ENCODE measurements at places on chromosomes 2 and 18. TPM values are rescaled to one million over a fixed set of nuclear protein-coding genes. Genes with fewer than 3 reads are reported as not detected.

The FAM124B gene
- polyA plus RNA-seq = 2.1 TPM

DNA sequence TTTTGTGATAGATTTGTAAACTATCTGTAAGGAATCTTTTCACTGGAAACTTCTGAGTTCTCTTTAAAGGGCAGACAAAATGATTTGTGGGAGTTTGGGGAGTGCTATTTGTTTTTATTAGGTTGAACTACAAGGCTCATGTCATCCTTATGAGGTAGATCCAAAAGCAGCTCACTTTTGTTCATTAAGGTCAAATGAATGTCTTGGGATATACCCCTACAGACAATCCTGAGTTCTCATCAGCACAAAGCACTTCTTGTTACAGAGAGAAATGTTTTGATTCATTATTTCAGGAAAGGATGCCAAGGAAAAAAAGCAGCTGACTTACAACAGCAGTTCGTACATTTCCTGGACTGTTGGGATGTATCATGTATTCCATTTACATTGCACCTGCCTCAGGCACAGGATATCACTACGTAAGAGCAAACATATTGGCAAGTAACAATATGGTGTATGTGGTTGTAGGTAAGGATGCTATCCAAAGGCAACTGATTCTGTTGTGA, 68.9 kb downstream of the DCC start:
- no peak for DNase-seq

DNA sequence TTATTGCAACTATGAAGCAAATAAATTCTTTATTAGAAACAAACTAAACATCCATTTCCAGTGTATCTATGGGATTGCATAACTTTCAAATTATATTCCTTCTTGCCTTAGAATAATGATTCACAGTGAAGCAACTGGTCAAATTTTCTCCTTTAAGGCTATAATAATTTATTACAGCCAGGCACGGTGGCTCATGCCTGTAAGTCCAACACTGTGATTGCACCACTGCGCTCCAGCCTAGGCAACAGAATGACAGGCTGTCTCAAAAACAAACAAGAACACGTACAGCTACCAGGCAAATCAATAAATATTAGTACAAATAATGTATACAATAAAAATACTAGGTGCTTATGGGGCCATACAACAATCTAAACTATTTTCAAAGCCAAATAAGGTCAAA, 1416.2 kb downstream of the LRP1B start:
- no peak for DNase-seq

DNA sequence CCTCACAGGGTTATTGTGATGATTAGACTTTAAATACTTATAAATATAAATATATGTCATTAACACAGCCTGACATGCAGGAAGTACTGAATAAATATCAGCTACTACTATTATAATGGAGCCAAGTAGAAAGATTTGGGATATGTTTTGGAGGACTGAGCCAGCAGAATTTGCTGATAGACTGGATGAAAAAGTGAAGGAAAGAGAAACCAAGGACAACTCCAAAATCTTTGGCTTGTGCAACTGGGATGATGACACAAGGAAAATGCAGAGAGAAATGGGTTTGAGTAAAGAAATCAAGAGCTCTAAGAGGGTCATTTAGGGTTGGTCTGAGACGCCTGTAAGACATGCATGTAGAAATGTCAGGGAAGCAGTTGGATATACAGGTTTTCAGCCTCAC, 15.6 kb downstream of the ADD2 start:
- no peak for DNase-seq

The HTR2B gene
- polyA plus RNA-seq = 15.1 TPM

DNA sequence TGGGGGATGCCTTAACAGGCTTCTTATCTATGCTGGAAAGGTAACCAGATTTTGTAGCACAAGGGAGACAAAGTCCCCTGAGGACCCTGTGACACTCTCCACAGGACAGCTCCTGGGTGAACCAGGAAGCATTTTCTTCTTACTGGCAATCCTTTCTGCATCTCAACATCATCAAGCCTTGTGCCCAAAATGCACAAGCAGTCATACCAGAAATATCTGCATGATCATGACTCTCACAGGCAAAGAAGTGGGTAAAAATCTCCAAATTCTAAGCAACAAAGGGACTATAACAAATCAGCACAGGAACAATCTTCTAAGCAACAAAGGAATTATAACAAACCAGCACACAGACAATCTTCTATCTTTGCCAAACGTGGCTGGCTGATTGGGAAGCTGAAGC, 99.1 kb upstream of the CD226 start:
- no peak for DNase-seq

The UGT1A10 gene
- polyA plus RNA-seq = not detected

DNA sequence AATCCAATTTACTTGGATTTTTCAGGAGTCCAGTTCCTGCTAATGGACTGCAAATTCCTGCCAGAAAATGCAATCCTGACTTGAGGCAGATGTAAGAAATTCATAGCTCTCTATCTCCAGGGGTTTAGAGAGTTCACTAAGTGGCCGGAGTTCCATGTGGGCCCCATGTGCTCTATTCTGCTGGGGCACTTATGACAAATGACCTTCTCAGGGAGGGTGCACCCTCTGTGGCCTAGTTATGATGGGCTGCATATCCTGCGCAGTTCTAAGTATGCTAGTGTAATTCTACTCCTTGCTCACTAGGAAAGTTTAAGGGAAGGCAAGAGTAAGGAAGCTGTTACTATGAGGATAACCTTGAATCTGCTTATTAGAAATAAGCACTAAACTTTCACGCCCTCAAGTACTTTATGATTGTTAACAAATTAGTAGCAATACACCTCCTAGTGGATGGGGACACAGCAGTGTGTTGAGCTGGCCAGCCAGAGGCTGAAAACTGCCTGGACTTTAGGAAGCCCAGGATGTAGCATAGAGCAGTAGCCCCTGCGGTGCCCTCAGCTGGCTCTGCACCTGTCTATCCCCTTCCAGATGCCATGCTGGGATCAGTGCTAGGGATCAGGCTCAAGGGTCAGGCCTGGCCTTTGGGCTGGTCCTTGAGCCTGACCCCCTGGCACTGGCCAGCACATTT, 14.4 kb downstream of the SMYD1 start:
- DNase-seq = no peak

GRCh38 chr2:151306621-151307020, 17.2 kb upstream of the NMI start:
- DNase-seq = no peak

The DLGAP1 gene
- polyA plus RNA-seq = 4.3 TPM

- no peak for DNase-seq
These were observed 232.6 kb downstream of the LDLRAD4 start for GRCh38 chr18:13451213-13451540.

The TTN gene
- 1.1 TPM for polyA plus RNA-seq

DNA sequence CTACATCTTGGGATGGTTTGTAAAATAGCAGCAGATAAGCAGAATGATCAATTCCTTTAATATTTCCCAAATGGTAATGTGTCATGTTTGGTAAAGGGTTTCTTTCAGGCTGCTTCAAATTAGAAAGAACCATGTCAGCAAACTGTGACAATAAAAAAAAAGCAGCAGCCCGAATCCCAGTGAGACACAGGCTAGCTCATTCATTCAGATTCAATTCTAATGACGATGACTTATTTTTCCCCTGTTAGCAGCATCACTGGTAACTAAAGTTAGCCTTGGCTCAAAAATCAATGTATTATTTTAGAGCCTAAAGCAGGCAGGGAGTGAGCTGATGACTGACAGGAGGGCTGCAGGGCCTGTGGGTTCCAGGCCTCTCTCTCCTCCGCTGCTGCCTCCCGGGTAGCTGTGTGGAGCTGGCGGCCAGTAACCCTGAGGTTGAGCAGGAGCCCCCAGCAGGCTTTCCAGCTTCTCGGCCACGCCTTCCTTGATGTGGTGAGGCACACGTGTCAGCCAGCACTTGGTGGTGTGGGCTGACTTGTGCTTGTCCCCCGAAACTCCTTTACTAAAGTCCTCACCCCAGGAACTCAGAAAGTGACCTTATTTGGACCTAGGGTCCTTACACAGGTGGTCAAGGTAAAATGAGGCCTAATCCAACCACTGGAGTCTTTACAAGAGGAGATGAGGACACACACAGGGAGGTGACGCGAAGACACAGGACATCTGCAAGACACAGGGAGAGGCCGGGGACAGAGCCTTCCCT, 120.5 kb upstream of the HS6ST1 start:
- DNase-seq = no peak

The ODC1 gene
- polyA plus RNA-seq = 444 TPM

The ITPRIPL1 gene
- polyA plus RNA-seq = 4.7 TPM

DNA sequence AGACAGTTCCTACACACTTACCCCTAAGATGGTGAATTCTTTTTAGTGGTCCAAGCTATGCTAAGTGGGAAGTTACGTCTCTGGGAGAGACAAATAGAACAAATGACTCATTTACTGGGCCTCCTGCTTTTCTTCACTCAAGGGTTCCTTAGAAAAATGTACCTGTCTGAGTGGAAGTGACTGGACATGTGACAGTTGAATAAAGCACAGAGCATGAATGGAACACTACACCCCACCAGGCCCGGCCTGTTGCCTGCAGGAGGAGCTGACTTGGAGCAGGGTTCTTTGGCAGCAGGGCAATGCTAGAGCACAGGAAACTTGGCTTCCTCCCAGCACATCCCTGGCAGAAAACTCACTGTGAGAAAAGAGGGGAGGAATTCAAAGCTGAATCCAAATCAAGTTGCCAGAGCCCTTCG, 451.0 kb upstream of the SETBP1 start:
- DNase-seq = no peak

The OBSL1 gene
- 149 TPM for polyA plus RNA-seq

The ATP6V1B1 gene
- polyA plus RNA-seq = 62.6 TPM

GRCh38 chr2:189681203-189681602, 6.7 kb downstream of the ANKAR start:
- no peak for DNase-seq

DNA sequence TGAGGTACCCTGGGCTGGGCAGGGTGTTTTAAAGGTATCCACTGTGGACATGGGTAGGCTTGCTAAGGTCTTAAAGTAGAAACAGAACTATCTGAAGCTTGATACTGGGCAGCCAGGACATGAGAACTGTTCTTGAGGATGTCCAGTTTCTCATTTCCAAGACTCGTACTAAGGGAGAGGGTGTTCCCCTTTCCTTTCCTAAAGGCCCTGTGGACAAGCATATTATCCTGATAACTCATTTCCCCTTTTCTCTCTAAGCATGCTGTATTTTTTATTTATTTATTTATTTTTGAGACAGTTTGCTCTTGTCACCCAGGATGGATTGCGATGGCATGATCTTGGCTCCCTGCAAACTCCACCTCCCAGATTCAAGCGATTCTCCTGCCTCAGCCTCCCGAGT, 273.6 kb downstream of the PRKCE start:
- DNase-seq = no peak

- DNase-seq = no peak
These were observed 4.1 kb downstream of the NFE2L2 start for GRCh38 chr2:177260379-177260778.

GRCh38 chr2:196586511-196586991, 53.0 kb upstream of the CCDC150 start:
- no peak for DNase-seq

All from left renal pelvis (tissue), 4 donors.